ENCODE measurements at places on chromosomes 6 and 20. TPM values are rescaled to one million over a fixed set of nuclear protein-coding genes. Genes with fewer than 3 reads are reported as not detected.

GRCh38 chr6:145743332-145743731, 8.0 kb upstream of the EPM2A start:
- H3K4me1 ChIP-seq, result no peaks in the 10 kb centered on the region
- no peaks in the 10 kb centered on the region for H3K36me3 ChIP-seq
- no peaks in the 10 kb centered on the region for H3K27me3 ChIP-seq
- H3K4me3 ChIP-seq, result no peak overlapping the region
- no peak overlapping the region for H3K27ac ChIP-seq

DNA sequence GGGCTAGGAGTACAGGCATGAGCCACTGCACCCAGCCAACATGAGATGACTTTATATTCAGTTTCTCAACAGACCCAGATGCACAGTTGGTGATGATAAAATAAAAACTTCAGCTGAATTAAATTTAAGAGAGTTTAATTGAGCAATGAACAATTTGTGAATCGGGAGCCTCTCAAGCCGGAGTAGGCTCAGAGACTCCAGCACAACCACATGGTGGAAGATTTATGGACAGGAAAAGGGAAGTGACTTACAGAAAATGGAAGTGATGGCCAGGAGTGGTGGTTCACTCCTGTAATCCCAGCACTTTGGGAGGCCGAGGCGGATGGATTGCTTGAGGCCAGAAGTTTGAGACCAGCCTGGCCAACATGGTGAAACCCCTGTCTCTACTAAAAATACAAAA, 10.4 kb upstream of the BCAS4 start:
- no peak overlapping the region for H3K27ac ChIP-seq
- no peaks in the 10 kb centered on the region for H3K4me1 ChIP-seq
- no peak for DNase-seq
- H3K27me3 ChIP-seq, result no peaks in the 10 kb centered on the region

GRCh38 chr6:4612636-4613171, 163.5 kb upstream of the CDYL start:
- no peak for DNase-seq
- no peaks in the 10 kb centered on the region for H3K27me3 ChIP-seq
- H3K4me1 ChIP-seq, result no peaks in the 10 kb centered on the region

DNA sequence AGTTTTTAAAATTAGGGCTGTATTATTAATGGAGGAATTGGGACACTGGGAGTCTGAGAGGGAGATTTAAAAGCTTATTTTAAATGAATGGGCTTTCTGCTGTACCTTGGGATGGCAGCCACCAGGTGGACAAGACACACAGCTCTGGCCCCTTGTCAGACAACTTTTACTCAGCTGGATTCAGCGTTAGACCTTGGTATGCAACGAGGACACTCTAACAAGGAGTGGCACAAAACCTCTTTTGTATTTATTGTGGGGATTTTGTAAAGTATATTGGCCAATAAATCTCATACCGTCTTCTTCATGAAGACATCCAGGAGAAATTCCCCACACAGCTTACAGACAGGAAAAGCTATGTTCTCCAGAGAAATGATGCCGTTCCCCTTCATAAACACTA, 105.7 kb downstream of the LCA5 start:
- no peaks in the 10 kb centered on the region for H3K4me1 ChIP-seq
- H3K36me3 ChIP-seq, result no peaks in the 10 kb centered on the region
- no peak overlapping the region for H3K27ac ChIP-seq

GRCh38 chr20:20498076-20498861, 130.4 kb downstream of the INSM1 start:
- peaks cover 29% of the 10 kb centered on the region for H3K4me1 ChIP-seq
- no peak overlapping the region for H3K27ac ChIP-seq
- no peak overlapping the region for H3K4me3 ChIP-seq
- H3K27me3 ChIP-seq, result no peaks in the 10 kb centered on the region
- peak; percentile 60 for DNase-seq

Gene ADAM33
- 18.9 TPM for total RNA-seq

Gene MACROD2
- 11.9 TPM for total RNA-seq

All from neural progenitor cell (in vitro differentiated cells).